ENCODE measurements at places on chromosomes 6 and 20.

GRCh38 chr6:118965371-118965770, 30.4 kb upstream of the MCM9 start:
- DNase-seq = no peak

DNA sequence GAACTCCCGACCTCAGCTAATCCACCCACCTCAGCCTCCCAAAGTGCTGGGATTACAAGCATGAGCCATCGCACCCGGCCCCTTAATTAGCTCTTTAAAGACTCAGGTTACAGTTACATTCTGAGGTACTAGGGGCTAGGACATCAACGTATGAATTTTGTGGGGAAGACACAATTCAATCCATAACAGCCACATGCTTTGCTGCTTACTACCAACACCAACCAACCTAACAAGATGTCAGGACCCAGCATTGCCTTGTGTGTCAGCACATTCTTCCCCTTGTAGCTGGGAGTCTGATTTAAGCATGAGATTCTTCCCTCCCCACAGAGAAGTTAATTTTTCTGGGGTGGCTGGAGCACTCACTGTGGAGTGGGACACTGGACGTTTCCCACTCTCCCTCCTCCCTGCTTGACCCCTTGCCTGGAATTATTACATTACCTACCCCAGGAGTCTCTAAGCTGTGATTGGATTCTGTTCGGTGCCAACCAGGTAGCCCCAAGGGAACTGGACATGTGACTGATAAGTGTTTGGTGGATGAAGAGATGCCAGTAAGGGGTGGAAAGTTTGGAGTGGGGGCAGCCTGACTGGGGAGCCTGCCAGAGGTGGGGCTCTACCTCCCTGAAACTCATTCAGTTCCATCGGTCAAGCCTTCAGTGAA, 5.6 kb upstream of the PXMP4 start:
- no peak for DNase-seq

GRCh38 chr6:11868392-11868791, 89.8 kb upstream of the ADTRP start:
- no peak for DNase-seq

- no peak for DNase-seq
These were observed 1078.2 kb downstream of the EPHA7 start for GRCh38 chr6:92341201-92341600.

- DNase-seq = no peak
These were observed 404.9 kb upstream of the MMS22L start for GRCh38 chr6:97687916-97688315.

GRCh38 chr6:154304191-154304590, 52.4 kb downstream of the IPCEF1 start:
- no peak for DNase-seq

DNA sequence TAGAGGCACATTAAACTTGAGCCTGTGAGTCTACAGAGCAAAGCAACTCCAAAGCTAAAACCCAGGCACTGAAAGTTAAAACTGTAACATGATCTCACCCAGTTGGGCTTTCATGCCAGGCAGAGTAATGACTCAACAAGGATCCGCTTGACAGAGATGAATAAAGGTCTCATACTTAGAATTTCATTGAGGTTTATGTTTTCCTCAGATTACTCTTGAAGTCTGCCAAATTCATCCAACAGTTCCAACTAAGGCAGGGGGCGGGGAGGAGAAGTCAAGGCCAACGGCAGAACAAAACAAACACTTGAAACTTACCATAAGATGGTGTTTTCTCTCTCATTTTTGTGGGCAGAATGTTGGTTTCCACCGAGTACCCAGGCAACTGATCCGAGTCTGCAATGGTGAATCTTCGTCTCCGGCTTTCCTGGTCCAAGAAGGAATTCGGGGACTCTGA, 54.0 kb upstream of the IPCEF1 start:
- DNase-seq = peak; percentile 65

DNA sequence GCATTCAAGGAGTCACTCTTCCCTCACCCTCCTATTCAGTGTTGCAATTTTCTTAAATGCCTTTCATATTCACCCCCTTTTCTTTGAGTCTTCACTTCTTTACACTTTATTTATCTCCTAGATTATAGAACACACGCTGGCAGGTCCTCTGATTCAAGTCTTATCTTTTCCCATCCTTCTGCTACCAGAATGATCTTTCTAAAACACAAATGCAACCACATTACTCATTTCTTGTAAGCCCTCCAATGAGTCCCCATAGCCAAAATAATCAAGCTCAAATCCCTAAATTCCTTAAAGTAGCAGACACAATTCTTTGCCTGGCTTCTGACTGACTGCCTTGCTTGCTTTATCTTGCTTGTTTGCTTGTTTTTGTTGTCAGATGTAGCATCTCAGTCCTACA, 920.0 kb downstream of the TFAP2A start:
- no peak for DNase-seq

DNA sequence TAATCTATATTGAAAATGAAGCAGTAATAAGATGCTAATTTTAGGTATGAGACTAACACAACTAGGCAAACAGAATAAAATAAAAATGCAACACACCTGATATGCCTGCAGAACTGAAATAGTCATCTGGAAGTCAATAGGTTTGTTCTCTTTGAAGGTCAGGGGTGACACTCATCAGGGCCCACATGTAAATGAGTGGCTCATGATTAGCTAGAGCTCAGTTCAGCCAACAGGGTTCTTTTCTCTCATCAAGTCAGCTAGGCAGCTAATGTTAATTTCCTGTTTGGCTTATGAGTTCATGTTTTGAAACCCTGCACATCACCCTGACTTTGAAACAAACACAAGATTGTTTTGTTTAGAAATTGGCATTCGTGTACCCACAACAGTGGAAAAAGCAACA, 23.8 kb downstream of the SMLR1 start:
- DNase-seq = no peak

DNA sequence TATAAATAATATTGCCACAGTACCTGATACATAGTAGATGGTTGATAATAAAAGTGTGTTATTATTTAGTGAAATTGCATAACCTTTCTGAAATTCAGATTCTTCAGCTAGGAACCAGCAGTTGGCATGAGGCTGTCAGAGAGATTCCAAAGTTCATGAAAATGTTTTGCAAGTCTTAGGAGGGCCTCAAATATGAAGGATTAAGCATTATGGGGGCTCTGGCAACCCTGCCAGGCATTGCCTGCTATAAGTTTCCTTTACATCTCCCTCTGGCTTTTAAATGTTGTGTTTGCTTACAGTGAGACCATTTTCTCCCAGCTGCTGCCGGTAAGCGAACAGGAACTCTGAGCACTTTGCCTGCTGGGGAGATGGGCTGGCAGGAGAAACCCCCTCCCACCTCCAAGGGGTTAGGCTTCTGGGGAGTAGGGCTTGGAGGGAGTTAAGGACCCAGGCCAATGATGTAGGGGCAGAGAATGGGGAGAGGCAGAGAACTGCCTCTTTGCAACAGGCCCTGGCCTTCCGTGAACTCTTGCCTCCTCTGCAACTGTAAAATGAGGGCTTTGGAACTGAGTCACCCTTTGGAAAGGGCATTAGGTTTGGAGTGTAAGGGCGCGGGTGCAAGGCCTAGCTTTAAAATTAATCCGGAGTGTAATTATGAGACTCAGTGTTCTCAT, 33.2 kb upstream of the KIF3B start:
- no peak for DNase-seq

DNA sequence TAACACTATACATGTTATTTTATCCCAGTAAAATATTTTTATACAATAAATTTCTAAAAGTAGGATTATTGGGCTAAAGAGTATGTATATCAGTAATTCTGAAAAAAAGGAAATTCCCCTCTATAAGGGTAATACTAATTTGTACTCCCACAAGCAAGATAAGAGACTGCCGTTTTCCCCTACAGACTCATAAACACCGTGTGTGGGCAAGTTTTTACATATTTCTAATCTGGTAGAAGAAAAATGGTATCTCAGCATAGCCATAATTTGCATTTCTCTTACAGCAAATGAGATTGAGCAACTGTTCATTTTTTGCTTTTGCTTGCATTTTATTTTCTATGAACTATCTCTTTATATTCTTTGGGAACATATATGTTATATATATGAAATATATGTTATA, 26.0 kb upstream of the MYMX start:
- no peak for DNase-seq

- DNase-seq = no peak
These were observed 46.4 kb downstream of the ORC3 start for GRCh38 chr6:87636315-87636714.

DNA sequence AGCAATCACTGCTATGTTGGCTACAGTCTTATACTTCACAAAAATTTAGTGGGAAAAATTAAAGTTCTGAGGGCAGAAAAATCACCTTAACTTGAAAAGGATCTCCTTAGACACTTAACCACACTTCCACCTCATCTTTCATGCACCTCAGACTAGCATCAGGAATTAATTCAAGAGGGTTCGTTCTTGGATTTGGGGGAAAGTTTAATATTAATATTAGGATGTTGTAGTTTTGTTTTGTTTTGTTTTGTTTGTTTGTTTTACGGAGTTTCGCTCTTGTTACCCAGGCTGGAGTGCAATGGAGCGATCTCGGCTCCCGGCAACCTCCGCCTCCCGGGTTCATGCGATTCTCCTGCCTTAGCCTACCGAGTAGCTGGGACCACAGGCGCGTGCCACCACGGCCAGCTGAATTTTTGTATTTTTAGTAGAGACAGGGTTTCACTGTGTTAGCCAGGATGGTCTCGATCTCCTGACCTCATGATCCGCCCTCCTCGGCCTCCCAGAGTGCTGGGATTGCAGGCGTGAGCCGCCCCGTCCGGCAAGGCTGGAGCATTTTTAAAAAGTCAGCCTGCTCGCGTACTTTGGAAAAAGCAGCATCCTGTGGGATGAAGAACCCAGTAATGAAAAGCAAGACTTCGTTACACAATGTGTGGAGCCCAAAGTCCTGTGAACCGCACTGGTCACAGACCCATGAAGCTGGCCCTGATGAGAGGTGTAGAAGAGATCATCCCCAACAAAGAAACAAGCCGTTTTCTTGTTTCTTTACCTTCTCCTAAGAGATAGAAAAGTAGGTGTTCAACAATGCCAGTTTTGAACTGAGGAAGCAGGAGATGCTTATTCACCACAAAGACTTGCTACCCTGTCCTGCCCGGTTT, 194.9 kb downstream of the GPX5 start:
- no peak for DNase-seq

- DNase-seq = no peak
These were observed 839.9 kb downstream of the MAFB start for GRCh38 chr20:39849171-39849570.

DNA sequence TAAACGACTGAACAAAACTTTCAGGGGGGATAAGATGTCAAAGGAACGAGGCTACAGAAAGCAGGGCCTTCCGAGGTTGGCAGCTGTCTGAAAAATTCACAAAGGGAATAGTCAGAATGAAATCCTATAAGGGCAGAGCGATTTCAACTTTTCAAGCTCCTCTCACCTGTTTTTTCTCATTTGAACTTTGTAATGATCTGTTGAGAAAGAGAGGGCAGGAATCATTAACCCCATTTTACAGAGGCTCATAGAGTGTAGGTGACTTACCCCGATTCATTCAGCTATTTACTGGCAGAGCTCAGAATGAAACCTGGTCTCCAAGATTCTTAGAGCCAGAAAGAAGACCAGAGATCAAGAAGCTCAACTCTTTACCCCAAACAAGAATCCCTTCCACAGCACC, 266.1 kb upstream of the ARID1B start:
- no peak for DNase-seq

- DNase-seq = peak; percentile 66
These were observed 108.8 kb downstream of the PREX1 start for GRCh38 chr20:48718786-48719578.

DNA sequence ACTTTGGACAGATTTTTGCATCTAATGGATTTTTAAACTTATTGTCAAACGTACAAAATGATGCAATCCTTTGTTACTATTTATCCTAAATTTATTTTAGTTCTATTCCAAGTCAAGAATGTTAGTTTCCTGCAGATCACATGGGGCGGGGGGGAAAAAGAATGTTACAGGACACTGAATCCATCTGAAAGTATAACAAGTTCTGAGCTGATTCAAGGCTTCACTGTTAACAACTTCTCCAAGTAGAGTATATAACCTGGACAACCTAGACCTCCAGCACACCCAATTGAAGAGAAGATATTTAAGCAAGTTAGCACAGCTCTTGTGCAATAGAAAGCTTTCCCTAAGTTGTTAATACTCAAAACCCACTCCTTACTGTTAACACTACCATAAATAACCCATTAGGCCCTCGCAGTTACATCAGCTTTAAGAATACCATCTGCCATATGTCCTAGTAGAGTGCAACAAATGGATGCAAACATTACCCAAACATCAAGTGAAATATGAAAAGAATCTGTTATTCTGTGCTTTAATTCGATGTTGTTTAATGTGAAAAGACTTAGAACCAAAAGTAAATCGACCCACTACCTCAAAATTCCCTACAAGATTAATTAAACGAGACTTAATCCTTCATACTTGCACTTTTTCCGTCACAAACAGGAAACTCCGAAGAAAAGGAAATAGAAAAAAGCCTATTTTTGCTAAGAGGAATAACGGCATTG, 1.3 kb downstream of the SEC63 start:
- no peak for DNase-seq

DNA sequence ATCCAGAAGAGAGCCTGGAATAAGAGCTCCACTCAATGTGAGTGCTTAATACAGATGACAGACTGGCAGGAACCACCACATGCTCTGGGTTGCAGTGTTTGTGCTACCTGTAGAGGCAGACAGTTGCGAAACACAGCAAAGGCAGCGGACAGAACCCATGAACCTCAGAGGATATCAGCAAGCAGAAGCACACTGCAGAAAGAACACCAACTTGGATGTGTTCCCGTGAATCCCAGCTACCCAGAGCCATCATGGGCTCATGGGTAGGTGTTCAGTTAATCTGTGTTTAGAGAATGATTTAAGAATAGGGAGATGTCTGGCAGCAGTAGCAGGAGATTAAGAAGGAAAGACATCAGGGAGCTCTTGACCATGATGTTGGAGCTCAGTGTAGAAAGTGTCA, 133.3 kb upstream of the FOXQ1 start:
- no peak for DNase-seq

DNA sequence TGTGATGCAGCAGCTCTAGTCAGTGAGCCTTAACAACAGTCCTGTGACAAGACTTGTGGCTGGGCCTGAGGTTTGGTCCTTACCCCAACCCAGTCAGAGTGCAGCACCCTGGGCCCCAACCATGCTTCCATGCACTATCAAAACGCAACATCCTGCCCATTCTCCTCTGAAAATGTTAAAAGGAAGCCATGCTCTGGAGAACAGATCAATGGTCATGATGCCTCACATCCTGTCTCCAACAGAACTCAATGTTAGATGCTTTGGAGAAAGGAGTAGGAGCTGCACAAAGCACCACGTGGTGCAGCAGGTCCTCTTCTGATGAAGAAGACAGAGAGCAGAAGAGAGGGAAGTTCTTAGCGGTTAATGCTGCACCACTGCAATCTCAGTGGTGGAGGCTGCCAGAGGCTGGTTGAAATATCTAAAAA, 41.9 kb downstream of the TRAM2 start:
- DNase-seq = peak; percentile 71

GRCh38 chr6:114200891-114201290, 141.9 kb downstream of the HS3ST5 start:
- no peak for DNase-seq

- DNase-seq = no peak
These were observed 235 bp downstream of the MAP7 start for GRCh38 chr6:136550045-136550329.

Data from activated T-cell treated with anti-CD3 and anti-CD28 coated beads, Interleukin-2, amount 50 U/mL, for 72 hours (primary cell).